ENCODE measurements at places on chromosomes 16 and 17.

DNA sequence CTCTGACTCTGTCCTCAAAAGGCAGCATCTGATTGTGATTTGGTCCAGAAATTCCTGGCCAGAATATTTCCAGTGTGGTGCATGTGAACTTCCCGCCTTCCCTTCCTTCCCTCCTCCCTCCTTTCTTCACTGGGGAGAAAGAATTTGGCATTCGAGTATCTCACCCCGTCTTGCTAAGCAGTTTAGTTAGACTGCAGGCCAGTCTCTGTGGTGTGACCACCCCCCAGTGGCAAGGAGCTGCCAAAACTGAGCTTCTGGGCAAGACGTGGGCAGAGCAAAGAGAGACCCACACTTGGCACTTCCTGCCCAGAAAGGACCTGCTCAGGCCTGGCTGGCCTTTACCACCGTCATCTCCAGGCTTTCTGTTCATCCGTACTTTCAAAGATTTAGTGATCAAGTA, 36.4 kb downstream of the SNX20 start:
- no peak for DNase-seq

DNA sequence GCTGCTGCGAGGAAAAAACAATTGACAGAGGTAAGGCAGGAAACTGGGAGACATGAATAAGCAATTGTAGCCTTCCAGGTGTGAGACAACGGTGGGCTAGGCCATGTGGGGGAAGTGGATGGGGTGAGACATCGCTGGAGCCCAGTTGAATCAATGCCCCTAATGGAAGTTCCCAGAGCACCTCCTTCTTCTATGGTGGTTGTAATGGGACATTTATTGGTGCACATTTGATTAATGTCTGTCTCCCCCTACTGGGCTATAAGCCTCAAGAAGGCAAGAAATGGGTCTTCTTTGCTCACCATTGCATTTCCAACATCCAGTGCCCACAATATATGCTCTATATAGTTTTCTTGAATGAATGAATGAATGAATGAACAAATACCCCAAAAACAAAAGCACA, 22.7 kb upstream of the CD300E start:
- no peak for DNase-seq

- no peak for DNase-seq
These were observed 18.5 kb downstream of the TOP2A start for GRCh38 chr17:40399185-40399584.

GRCh38 chr17:1197781-1198490, 18.2 kb upstream of the ABR start:
- DNase-seq: peak; percentile 47

DNA sequence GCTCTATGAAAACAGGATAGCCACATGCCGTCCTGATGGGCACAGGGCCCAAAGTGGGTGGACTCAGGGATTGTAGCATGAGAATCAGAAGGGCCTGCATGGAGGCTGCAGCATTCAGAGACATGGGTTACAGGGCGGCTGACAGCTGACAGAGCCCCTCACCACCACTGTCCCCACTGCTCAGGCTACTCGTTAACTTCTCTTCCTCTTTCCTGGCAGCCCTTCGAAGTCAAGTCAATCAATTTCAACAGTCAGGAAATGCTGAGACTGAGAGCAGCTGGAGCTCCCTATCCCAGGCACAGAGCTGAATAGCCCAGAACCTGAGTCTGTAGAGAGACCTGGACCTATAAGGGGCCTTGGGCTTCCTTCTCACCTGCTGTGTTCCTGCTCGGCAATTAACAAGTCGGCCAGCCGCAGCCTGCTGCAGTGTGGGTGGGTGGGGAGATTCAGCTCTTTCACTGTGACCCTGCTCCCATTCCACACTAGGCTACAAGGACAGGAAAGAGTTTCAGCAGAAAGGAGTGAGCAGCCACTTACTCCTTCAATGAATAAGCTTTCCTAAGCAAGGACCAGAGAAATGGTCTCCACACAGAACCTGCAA, 76.9 kb downstream of the TEX14 start:
- no peak for DNase-seq

GRCh38 chr17:47162013-47162622, 27.0 kb downstream of the CDC27 start:
- no peak for DNase-seq

GRCh38 chr17:81980707-81981343, 3.4 kb downstream of the ASPSCR1 start:
- DNase-seq: no peak

DNA sequence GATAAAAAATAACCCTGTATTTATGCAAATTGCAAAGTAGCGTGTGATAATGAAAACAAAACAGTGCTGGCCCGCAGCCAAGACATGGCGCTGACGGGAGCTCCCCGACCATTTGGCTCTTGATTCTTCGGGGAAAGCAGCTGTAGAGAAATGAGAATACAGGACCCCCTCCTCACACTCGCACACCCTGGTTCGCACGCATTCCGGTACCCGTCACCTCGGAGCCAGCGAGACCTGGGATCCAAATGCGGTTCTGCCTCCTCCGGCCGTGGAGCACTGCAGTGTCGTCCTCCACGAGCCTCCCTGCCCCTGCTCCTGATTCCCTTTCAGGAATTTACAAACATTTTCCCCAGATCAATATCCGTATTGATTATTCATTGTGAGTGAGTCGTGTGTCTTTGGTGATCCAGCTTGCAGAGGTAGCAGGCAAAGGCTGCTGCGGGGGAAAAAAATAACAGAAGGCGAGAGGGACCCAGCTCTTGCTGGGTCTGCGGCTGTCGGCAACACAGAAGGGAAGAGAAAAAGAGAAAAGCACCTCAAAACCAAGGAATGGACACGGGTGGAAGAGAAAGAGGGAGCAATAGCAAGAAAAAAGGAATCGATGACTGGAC, 184.1 kb upstream of the ZFHX3 start:
- DNase-seq: no peak

DNA sequence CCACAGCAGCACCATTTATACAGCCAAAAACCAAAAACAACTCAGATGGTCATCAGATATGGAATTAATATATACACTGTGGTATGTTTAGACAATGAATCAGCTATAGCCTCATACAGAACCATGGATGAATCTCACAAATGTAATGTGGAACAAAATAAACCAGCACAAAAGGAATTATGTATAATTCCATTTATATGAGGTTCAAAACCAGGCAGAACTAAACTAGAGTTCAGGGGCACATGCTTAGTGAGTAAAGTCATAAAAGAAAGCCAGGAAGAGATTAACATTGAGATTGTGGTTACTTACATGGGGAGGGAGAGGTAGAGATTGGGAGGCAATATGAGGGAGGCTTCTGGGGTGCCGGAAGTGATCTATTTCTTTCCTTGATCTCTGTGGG, 231.1 kb downstream of the COPRS start:
- no peak for DNase-seq

DNA sequence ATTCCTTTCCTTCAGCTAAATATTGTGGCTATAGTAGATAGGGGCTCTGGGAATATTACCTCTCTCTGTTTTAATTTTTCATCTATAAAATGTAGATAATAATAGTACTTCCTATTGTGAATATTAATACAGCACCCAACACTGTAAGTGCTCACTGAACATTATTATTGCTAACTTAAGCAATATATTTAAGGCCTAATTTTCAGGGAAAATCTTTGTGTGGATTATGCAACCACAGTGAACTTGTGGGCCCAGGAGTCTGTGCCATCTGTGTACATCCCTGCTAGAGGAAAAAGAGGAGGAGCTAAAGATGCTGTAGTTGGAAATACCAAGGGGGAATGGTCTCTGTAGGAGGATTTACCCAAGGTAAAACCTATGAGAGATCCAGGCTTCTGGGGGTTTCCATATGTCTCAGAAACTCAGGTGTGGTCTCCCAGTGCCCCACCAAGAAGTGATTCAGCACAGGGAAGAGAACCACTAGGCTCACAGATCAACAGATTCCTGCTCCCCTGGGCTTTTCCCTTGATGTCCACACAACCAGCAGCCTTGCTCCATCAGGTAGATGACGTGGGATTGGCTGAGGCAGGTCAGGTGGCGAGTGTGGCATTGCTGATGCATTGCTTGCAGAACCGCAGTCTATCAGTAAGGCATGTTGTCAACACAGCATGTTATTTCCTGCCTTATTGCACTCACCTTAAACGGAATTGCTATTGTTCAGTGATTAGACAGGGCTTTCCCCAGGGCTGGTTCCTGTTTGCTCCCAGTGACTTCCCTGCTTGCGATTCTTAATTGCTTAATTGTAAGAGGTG, 1.6 kb upstream of the N4BP1 start:
- DNase-seq: peak; percentile 59

DNA sequence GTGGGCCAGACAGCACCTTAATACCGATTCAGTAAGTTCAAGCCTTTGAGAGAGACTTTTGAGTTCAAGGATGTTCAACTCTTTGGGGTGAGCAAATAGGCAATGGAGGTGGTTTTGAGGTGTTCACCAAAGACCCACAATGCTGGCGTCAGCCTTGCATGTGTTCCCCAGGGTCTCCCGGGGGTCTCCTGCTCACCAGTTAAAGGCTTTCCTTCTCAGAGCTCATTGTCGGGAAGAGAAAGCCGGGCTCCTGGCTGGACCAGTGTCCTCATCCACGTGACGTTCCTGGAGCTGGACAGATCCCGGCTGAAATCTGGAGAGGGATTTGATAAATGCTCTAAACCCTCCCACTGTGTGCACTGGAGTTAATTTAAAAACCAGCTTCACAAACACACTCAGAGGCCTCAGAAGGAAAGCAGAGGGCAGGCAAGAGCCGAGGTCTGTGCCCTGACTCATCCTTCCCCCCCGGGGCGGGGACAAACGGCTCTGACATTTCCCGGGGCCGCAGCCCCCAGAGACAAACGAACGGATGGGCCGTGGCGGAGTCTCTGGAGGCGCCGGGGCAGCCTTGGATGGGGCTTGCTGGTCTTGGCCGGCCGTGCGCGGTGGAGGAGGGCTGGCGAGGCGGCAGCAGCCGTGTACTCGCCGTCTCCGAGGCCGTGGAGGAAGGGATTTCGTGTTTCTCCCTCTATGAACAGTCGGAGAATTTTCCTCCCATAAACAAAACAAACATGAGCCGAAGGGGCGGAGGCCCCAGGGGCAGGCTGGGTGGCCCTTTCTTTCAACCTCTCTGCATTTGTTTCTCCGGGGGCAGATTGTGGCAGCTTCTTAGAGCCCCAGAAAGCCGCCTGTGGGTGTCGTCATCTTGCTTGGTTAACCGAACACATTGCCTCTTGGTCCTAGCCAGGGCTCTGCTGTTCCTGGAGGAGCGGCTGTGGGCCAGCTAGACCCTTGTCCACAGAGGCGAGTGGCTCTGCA, 94.2 kb downstream of the NTN1 start:
- DNase-seq: peak; percentile 31

- no peak for DNase-seq
These were observed 89.2 kb downstream of the AMFR start for GRCh38 chr16:56336071-56336688.
